ENCODE measurements at places on chromosomes 12 and 14. TPM values are rescaled to one million over a fixed set of nuclear protein-coding genes. Genes with fewer than 3 reads are reported as not detected.

The PUS1 gene
- 11.9 TPM for total RNA-seq

The UNC79 gene
- total RNA-seq: 0.19 TPM

The OVCH1 gene
- total RNA-seq: not detected

The IRAK3 gene
- not detected for total RNA-seq

Measured in Karpas-422 (cell line).